ENCODE measurements at places on chromosomes 1 and 21.

DNA sequence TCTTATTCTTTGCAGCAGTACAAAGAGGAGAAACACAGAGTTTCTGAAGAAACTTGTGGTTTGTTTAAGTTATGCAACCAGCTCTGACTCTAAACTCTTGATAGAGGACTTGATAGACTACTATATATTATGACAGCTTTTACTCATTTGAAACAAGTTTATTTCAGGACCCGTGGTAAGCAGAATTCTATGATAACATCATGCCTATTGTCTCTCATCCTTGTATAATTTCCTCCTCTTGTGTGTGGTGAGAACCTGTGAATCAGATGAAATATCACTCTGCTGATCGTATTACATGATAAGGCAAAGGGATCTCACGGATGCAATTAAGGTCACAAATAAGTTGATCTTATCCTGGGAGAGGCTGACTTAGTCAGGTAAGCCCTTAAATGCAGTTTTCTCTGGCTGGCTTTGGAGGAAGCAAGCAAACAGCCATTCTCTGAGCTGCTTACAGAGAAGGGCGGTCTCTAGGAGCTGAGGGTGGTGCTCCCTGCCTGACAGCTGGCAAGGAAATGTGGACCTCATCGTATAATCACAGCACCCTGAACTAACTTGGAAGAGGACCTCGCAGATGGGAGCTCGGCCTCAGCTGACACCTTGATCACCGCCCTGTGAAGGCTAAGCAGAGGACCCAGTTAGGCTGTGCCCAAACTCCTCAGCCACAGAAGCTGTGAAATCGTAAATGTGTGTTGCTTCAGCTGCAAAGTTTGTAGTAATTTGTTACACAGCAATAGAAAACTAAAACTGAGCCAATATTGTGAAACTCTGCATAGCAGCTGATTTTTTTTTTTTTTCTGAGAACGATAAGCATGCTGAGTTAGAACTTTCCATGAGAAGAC, 151.1 kb upstream of the DPT start:
- no peak for DNase-seq

DNA sequence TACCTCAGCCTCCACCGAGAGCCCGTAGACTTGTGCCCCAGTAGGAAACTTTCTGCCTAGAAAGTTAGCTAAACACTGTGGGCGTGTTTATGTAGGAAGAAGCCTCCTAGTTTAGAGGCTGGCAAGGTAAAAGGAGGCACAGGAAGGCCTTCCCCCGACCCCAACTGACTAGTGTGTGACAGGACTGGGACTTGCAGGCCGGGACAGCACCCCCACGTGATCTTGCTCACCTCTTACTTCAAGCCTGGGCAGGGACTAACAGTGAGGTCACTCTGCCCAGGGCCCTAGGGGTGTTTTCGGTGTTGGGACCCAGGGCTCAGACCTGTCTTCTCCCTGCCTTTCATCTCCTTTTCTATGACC, 392 bp upstream of the TAGLN2 start:
- no peak for DNase-seq

GRCh38 chr1:245807306-245807705, 652.5 kb downstream of the KIF26B start:
- DNase-seq: no peak

- DNase-seq: no peak
These were observed 22.2 kb upstream of the KIF1B start for GRCh38 chr1:10188133-10188650.

DNA sequence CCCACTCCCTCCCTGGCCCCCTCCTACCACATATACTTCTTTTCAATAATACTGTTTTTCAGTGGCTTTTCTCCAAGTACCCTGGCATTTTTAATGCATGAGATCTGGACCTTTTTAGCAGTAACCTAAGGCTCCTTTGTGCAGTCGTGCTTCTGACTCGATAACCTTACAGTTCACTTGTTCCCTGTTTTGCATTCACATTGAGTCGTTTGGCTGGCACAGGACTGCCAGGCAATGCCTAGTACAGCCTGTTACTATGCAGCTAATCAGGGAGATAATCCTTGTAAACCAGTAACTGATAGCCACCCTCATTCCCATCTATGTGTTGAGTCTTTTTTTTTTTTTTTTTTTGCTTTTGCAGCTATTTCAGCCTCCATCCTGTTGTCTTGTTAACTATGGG, 3.7 kb downstream of the ATP1B1 start:
- no peak for DNase-seq

- no peak for DNase-seq
These were observed 261.3 kb upstream of the CHRM3 start for GRCh38 chr1:239125027-239125426.

- DNase-seq: peak; percentile 52
These were observed at the start of gene EPHA2 for GRCh38 chr1:16155537-16156410. TSS of gene EPHA2 (minus strand) at chr1:16156069. CDS start at chr1:16155932, 137 bp downstream.

DNA sequence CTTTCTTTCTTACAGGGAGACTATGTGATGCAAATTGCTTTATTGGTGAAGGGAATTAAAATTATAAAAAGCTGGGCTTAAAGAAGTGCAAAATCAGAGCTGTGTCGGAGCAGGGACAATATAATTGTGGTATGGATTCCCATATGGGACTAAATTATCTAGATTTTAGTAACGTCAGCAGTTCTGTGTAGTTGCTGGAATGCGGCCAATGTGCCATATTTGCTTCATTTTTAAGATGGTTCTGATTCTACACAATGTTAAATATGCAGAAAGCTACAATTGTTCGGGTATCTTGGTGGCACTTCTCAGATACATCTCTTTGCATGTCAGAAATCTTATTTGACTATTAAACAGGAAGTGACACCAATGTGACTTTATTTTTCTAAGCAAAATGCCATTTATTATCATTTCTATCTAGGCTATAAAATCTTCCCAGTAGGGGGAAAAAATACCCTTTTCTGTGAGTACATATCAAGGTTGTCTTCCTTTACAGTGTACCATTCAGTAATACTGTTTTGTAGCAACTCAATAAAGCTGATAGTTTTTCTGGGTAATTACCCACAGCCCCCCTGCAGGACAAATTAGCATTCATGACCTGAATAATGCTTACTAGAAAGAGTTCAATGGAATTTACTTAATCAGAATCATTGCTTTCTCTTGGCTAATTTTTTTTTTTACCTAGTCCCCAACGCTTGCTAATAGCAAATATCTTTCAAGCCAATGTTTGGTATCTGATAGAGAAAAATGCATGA, 288.3 kb upstream of the ADGRL2 start:
- DNase-seq: no peak

- no peak for DNase-seq
These were observed 47.7 kb downstream of the CDCP2 start for GRCh38 chr1:54105080-54105479.

DNA sequence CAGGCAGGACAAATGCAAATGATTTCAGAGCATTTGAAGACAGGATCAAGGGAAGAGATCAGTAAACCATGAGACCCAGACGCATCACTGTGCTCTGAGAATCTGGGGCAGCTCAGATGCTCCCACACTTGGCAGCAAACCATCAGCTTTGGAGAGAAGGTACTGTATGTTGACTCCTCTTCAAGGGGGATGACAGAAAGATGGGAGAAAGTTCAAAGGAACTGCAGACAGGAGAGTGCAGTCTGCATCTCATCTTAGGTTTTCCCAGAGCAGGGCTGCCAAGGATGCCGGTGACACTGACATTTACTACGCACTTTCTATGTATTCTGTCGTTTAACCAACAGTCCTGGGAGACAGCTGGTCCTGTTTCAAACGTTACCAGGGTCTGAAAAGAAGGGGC, 35.8 kb downstream of the OLFML2B start:
- DNase-seq: no peak

GRCh38 chr1:219564109-219564508, 48.8 kb downstream of the ZC3H11B start:
- no peak for DNase-seq

GRCh38 chr1:152761609-152762213, 3.9 kb downstream of the KPRP start:
- DNase-seq: no peak

GRCh38 chr1:243433737-243434370, 178.0 kb downstream of the SDCCAG8 start:
- DNase-seq: no peak

- no peak for DNase-seq
These were observed 35.9 kb upstream of the KIF21B start for GRCh38 chr1:201059401-201059800.

GRCh38 chr21:41597227-41597626, 89.3 kb upstream of the TMPRSS2 start:
- no peak for DNase-seq

- DNase-seq: no peak
These were observed 51.1 kb upstream of the PRDX6 start for GRCh38 chr1:173426057-173426456.

All from activated T-cell treated with anti-CD3 and anti-CD28 coated beads, Interleukin-2, amount 50 U/mL, for 24 hours (primary cell).